Activated CD4-positive, alpha-beta T cell treated with anti-CD3 and anti-CD28 coated beads, Interleukin-2, amount 50 U/mL, for 1 hour (primary cell): ENCODE measurements at places on chromosomes 1 and 21.

GRCh38 chr1:234520908-234521817 is 42.2 kb upstream of the TARBP1 start:
- no peak for DNase-seq

DNA sequence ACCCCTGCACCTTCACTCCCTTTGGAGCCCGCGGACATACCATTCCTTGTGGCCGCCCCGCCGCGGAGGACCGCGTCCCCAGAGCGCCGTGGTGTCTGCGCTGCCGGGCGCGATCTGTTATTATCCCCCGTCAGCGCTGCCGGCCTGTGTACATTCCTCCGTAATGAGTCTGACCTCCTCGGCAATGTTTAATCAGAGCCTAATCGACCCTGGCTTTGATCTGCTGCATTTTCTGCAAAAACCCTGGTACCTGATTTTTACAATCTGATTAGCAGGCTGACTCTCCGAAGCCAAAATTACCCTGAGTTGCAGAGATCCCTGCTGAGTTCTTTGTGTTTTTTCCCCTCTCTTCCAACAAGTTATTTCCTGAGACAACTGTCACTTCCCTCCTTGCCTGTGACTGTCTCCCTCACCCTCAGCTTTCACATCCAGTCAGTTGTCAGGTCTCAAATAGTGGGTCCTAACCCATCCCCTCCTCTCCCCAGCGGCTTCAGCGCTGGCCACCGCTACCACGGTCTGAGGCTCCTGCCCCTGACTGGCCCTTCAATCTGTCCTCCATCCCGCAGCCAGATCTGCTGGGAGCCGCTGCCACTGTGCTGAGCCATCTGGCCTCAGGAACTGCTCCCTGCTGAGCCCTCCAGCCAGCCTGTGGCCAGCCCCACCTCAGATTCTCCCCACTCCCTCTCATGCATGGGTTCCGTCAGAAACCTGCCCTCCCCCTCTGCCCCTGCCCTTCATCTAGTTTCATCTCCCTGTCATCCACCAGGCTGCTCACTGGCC is 53.5 kb downstream of the GLIS1 start:
- DNase-seq, result no peak

- peak; percentile 17 for DNase-seq
Measured at GRCh38 chr1:241627453-241628259, 12.5 kb downstream of the CHML start.

GRCh38 chr1:45545553-45546310 is 4.9 kb upstream of the AKR1A1 start:
- no peak for DNase-seq

DNA sequence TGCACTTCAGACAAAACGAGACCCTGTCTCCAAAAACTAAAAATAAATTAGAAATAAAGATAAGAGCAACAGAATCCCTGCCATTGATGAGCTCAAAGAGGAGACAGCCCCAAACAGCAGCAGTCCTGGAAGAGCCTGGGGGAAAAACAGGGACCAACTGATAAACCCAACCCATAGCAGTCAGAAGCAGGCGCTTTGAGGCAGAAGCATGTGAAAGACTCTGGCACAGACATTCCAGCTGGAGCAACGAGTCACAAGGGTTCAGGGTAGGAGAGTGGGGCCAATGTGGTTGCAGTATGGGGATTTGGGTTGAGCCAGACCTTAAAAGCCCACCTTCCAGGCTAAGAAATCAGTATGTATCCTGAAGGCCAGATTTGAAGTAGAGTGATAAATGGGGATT is 78.5 kb downstream of the MPZL1 start:
- DNase-seq, result no peak

- no peak for DNase-seq
Measured at GRCh38 chr1:225851805-225852204, 30.4 kb downstream of the TMEM63A start.

GRCh38 chr1:165894591-165894990 is 67.2 kb downstream of the UCK2 start:
- no peak for DNase-seq

DNA sequence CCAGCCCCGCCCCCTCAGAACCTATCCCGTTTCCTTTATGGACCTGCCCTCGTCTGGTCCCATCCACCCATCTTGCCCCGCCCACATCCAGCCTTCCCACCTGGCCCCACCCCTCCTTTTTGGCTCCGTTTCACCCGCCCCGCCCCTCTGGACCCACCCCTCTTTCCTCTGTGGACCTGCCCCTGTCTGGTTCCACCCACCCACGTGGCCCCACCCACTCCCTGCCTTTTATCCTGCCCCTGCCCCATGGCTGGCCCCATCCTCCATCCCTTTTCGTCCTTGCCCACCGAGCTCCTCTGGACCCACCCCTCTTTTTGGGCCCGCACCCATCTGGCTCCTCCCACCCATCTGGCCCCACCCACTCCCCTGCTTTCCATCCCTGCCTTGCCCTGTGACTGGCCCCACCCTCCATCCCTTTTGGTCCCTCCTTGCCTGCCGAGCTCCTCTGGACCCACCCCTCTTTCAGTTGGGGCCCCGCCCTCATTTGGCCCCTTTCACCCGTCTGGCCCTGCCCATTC is 177.3 kb downstream of the CAMTA1 start:
- DNase-seq, result peak; percentile 12

DNA sequence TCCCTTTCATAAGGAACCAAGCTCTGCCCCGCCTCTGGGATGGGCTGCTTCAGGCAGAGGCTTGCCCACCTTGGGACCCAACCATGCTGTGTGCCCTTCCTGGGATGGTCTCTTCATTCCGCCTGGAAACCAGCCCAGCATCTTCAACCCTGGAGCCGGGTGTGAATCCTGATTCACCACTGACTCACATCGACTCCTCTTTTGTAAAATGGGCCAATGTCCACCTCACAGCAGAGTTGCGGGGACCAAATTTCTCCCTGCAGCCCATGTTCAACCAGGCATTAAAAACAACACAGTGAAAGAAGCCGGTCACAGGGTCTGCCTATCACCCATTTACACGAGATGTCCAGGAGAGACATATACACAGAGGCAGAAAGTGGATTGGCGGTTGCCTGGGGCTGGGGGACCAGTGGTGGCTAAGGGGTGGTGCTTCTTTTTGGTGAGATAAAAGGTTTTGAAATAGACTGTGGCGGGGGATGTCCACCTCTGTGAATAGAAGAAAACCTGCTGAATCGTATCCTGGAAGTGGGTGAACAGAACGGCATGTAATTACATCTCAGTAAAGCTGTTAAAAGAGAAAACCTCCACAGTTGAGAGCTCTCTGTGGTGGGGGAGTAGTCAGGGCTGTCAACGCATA is 6.9 kb upstream of the GPR153 start:
- DNase-seq, result no peak

DNA sequence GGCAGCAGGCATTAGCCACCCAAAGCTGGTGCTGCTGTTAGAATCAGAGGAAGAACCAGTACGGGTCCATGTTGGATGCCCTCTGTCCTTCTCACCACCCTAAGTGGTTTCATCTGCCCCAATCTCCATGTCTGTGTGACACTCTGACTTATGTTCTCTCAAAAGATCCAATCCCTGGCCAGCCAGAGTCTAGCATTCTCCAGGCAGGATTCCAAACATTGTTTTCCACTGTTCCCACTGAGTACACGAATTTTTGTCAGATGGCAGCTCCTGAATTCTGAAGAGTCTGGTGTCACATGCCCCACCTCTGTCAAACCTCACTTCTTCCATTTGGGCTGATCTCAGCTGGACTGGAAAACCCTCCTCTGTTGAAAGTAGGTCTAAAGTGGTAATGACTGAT is 166.0 kb downstream of the DISC1 start:
- no peak for DNase-seq

DNA sequence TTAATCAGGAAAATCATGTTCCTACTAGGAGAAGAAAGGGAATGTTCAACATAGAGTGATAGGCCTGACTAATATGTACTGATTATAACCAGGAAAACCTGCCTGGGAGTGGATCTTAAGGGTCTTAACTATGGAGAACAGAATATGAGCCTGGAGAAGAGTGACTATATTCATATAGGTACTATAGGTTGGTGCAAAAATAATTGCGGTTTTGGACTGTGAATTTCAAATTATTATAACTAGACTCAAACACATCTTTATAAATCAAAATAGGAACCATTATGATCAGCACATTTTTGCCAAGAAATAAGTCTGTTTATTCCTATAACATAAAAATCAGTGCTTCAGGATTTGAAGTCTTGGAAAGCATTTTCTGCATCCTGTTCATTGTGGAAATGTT is 189.8 kb upstream of the ADAMTS5 start:
- no peak for DNase-seq

- DNase-seq, result no peak
Measured at GRCh38 chr1:169107603-169108208, 1.2 kb downstream of the ATP1B1 start.

DNA sequence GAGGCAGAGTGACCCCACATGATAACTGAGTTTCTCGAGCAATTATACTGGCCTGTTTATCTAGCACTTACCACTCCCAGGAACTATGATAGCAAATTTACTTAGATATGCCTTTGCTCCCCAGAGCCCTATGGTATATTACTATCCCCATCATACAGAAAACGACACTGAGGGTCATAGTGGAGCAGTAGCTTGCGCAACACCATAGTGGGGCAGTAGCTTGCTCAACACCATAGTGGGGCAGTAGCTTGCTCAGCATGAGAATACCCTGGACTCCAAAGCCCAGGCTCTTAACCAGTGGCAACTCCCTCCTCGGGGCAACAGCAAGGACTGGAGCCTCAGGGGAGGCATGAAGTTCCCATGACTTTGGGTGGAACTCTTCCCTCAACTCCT is 211.9 kb downstream of the NPHP4 start:
- no peak for DNase-seq

- DNase-seq, result no peak
Measured at GRCh38 chr1:204685236-204686006, at the start of gene LRRN2. Gene LRRN2 (minus strand): TSS chr1:204685738. CDS start chr1:204619992, 65,746 bp downstream.

DNA sequence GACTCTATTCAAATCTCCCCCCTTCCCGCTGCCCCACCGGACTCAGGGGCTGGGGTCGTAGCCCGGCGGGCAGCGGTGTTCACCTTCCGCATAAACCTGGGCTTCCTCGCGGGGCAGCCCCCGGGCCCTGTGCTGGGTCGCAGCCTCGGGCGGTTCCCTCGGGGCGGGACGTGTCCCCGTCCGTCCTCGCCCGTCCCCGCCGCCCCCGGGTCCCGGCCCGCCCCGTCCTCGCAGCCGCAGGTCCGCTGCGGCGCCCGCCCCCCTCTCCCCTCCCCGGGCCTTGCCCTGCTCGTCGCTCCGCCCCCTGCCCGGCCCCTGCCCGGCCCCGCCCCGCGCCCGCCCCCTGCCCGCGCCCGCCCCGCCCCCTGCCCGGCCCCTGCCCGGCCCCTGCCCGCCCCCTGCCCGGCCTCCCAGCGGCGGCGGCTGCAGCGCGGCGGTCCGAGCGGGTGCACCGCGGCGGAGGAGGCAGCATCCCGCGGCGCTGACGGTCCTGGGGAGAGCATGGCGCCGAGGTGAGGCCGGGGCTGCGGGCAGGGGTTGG is at the start of gene COL18A1:
Gene COL18A1 (plus strand): TSS at position 436 of the 541 bp plus-strand sequence. CDS start 66 bp downstream, at position 502.
- DNase-seq, result peak; percentile 24

- no peak for DNase-seq
Measured at GRCh38 chr1:47751996-47752451, 245.2 kb downstream of the TRABD2B start.

- peak; percentile 78 for DNase-seq
Measured at GRCh38 chr1:1000357-1001056, 610 bp upstream of the HES4 start.

- no peak for DNase-seq
Measured at GRCh38 chr1:100249155-100249536, 488 bp downstream of the DBT start.

DNA sequence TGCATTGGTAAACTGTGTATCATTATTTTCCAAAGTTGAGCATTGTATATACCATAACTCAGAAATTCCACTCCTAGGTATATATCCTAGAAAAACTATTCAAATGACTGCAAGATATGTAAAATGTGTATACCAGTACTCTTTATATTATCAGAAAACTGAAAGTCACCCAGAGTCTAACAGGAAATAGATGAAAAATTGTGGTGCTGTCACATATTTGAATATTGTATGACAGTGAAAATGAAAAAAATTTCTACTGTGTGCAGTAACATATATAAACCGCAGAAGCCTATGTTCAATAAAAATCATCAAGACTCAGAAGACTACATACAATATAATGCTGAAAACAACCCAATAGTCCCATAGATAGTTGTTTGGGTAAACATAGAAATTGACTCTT is 74.4 kb upstream of the LYPLAL1 start:
- DNase-seq, result no peak

GRCh38 chr1:116345843-116346242 is 27.2 kb upstream of the ATP1A1 start:
- DNase-seq, result peak; percentile 66

DNA sequence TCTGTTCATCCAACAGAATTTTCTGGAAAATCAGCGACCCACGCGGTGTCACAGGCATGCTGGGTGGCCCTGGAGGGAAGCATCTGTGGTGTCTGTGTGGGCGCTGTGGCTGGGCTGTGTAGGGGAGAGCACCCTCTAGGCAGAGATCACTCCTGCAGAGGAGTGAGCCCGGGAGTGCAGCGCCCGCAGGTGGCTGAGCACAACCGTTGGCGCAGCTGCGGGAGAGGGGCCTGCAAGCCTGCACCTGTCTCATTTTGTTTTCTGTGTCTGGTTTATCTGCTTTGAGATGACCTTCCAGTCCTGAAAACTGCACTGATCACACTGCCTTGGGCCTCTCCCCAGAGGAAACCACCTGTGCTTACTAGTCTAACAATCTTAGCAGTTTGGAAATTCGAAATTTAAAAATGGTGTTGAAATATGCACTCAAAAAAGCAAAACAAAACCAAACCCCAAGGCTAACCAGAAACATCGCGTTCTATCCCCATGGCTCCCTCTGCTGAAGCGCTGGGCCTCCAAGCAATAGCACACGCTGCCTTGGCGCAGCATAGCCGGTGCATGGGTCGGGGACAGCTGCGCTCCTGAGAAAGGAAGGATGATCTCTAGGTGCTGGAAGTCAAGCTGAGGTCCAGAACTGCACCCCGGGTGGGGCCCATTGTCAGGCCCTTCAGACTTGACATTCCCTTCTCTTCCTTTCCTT is 4.8 kb downstream of the FAM3B start:
- DNase-seq, result peak; percentile 3

DNA sequence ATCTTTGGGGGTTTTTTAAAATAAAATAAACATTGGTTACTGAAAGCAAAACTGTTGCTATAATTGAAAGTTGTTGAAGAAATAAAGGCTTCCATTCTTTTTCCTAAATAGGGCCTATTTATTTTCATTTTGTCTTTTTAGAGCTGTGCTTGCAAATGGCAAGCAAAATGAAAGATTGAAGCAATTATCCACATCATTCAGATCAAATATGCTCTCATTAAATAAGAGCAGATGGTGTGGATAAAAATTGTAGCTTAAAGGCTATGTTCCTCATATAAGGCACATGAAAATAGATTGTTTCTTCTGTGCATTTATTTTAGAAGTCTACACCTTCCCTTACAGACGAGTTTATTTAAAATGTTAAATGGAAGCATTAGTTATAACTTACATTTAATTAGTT is 1317.7 kb downstream of the MRPL39 start:
- DNase-seq, result no peak

GRCh38 chr1:7253118-7253480 is 467.8 kb downstream of the CAMTA1 start:
- DNase-seq, result no peak

DNA sequence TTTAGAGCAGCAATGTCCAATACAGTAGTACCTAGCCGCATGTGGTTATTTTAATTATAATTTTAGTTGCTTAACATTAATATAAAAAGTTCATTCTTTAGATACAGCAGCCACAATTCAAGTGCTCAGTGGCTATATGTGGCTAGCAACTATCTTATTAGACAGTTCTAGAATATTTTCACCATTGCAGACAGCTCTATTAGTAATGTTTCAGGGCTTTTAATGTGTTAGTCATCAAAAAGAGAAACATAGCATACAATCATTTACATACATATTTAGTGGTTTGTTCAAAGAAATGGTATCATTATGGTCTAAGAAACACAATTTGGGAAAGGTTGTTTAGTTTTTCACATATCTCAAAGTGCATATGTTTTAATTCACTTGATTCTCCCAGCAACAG is 66.6 kb upstream of the DYNLT5 start:
- no peak for DNase-seq
